ENCODE measurements at places on chromosomes 3 and 15.

DNA sequence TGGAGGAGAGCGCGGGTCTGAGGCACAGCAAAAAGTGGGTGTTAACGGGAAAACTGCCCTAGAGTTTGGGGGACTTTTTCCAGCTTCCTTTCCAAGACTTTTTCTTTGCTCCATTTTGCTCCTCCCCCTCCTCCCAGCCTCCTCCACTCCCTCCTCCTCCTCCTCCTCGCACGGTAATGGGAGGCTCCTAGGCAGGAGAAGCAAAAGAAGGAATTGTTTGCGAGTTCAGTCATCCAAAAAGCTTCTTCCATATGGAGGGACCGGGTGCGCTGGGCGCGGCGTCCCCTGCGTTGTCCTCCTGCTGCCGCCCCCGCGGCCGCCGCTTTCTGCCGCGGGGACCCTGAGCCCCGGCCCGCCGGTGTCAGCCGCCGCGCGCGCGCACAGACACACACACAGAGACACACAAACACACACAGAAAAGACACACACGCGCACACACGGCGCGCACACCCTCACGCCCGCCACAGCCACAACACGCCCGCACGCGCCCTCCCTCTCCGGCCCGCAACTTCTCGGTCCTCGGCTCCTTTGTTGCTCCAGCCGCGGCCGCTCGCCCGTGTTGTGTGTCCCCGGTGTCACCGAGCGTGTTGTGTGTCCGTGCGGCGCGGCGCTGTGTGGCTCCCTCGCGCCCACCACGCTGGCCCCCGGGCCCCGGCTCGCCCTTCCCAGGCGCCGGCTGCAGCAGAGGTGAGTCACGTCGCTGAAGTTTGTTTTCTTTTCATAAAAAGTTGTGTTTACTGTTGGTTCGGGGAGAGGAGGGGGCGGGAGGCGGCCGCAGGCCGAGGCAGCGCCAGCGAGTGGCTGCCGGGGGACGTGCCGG lies at the start of gene BOC:
TSS of gene BOC (plus strand) at position 228 of the 820 bp plus-strand sequence. CDS start 38,246 bp downstream, outside the sequence.
- no peak for DNase-seq

DNA sequence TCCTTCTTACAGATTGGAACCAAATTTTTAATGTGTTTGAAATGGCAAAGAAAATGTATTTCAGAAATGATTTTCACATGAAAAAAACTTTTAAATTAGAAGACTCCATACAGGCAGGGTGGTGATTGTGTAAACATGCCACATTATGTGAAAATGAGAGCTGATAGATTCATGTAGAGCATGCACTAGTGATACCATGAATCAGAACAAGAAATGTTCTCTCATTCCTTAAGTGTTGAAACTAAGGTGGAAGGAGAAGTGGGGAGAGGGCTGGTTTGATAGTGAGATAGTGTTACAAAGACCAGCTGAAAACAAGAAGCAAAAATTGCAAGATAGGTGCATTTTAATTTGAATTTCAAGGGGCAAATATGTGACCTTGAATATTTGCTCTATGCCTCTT lies 100.3 kb downstream of the CCNL1 start:
- no peak for DNase-seq

DNA sequence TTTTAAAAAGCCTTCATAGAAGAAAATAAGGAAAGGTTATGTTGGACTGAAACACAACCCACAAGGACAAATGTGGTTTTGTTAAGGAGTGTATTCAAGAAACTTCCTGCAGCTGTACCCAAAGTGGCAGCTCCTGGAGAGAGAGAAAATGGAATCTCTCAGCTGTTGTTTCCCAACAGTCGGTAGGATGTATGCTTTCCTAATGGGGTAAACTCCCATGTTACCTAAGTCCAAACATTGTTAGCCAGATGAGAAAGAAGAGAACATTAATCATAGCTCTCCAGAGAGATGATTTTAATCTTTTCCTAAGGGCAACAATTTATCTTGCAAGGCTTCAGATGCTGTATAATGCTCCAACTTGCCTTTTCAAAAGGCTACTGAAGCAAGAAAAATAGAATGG lies 22.6 kb upstream of the TEX9 start:
- no peak for DNase-seq

DNA sequence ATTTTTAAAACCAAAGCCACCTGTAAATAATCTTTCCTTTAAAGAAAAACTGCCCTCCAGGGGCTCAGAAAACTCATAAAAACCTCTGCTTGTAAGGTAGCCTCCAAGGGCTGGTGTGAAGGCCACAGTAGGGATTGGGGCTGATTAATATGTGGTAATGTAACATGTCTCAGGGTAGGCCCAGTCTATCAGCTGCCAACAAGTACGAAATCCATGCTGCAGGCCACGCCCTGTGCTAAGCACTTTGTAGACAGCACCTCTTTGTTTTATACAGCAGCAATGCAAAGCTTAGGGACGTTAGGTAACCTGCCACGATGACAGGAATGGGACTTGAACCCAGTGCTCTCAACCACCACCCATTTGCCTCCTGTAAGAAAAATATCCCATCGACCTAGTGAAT lies 65.6 kb upstream of the PRICKLE2 start:
- DNase-seq: no peak

DNA sequence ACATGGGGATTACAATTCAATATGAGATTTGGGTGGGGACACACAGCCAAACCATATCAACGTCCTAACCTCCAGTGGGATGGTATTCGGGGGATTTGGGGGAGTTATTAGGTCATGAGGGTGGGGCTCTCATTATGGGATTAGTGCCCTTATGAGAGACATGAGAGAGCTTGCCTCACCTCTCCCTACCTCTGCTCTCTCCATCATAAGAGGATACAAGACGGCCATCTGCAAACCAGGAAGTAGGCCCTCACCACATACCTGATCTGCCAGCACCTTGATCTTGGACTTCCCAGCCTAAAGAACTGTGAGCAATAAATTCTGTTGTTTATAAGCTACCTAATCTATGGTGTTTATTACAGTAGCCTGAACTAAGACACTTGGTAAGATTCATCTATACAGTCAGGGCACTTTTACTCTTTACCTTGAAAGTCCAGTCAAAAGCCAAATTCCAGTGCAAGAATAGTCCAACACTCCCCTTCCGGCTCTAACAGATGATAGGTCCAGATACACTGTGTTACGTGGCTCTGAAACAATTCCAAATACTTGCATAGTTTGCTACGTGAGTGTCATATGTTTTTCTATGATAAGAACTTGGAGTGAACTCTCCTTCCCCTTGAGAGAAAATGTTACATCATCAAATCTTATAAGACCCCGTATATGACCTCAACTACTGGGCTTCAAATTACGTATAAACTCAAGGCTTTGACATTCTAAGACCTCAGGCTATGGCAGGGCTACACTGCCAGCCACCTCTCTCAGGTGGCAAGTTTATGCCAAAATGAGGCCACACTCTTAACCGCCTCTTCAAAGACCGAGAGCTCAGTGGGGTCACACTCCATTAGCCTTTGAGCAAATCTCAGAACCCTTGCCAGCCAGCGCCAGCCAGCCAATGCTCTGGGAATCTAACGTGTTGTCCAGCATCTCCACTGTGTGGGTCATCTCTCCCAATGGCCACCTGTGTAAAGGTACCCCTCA lies 129.9 kb downstream of the XXYLT1 start:
- DNase-seq: no peak

GRCh38 chr3:183800243-183800863 lies 25.0 kb downstream of the MAP6D1 start:
- no peak for DNase-seq

GRCh38 chr3:124759666-124760401 lies 29.6 kb downstream of the UMPS start:
- DNase-seq: no peak

GRCh38 chr3:72434296-72434695 lies 413.9 kb downstream of the SHQ1 start:
- DNase-seq: no peak

DNA sequence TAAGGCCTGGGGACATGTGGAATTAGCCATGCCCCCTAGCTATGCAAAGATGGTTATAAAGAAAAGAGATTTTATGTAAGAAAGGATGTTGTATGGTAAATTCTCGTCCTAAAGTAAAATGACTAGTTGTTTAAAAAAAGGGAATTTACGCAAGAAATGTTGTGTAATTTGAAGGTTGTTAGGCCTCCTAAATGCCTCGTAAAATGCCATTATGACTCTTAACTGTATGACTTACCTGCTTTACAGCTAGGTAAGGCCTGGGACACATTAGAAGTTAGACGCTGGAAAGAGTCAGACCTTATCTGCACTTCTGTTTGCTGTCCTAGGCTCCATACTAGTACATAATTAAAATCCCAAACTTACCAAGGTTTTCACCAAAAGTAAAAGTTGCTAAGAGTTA lies 17.5 kb upstream of the HHATL start:
- no peak for DNase-seq

Data from stimulated activated CD4-positive, alpha-beta T cell treated with anti-CD3 and anti-CD28 coated beads, Interleukin-4, amount 100 ng/mL, for 4 hours (primary cell).